ENCODE measurements at places on chromosomes 5 and 9. TPM values are rescaled to one million over a fixed set of nuclear protein-coding genes. Genes with fewer than 3 reads are reported as not detected.

Gene RPL35
- total RNA-seq, result 3,579 TPM

Gene FOXI1
- not detected for total RNA-seq

Gene UBTD2
- 21.8 TPM for total RNA-seq

DNA sequence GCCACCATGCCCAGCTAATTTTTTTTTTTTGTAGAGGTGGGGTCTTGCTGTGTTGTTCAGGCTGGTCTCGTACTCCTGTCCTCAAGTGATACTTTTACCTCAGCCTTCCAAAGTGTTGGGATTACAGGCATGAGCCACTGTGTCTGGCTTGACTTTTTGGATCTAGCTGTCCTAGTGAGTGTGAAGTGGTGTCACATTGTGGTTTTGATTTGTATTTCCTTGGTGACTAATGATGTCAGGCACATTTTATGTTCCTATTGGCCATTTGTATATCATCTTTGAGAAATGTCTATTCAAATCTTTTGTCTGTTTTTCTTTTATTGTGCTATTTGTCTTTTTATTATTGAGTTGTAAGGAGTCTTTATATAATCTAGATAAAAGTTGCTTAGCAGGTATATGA lies 53.5 kb upstream of the MCCC2 start:
- DNase-seq, result no peak

DNA sequence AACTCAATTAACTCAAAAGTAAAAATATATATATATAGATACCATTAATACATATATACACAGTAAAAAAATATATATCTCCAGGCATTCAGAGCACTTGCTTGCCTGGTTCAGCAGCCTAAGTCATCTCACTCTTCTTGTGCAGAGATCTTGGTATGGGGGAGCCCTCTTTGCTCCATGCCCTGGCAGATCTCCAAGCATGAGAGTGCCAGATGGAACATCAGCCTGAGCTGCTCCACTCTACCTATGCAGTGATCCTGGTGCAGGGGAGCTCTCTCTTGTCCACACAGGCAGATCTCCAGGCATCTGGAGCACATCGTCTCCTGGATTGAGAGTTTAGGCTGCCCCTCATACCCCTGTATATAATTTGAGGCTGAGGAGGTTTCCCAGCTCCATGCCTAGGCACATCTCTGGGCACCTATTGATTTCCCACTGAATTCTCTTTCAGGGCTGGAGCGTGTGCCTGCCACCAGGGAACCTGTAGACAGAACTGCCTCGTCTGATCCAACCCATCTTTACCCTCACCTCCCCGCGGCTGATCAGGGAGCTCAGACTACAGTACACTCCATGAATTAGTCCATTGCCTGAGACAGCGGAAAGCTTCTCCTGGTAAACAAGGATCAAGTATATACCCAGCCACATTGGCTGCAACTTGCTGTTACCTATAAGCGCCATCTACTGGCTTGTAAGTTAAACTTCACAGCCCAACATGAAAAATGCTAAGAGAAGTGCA lies 342.4 kb upstream of the GRIA1 start:
- no peak for DNase-seq

Data from breast epithelium (tissue), 4 donors.